Trophoblast cell (in vitro differentiated cells and primary cell): ENCODE measurements at places on chromosomes 12 and 14.
A peak's percentile ranks its signal among the peaks of the same experiment; 100 is the strongest.

DNA sequence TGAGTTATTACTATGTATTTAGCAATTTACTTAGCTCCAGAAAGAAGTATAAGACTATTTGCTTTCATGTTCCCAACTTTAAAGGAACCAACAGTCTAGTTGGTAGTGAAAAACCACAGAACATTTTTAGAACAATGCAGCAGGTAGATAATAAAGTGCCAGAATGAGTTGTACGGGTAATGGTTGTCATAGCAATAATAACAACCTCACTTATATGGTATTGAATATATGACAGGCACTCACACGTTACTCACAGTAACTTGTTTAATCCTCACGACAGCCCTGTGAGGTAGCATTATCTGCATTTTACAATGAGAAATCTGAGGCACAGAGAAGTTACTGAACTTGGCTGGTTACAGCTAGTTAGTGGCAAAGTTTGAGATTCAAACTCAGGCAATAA lies 10.6 kb upstream of the GAPDH start:
- peak; percentile 71 for DNase-seq

GRCh38 chr12:50069539-50069938 lies 12.1 kb downstream of the ASIC1 start:
- DNase-seq, result no peak

- DNase-seq, result peak; percentile 36
Measured at GRCh38 chr14:102779574-102780315, 2.5 kb downstream of the TRAF3 start.

- DNase-seq, result no peak
Measured at GRCh38 chr12:44999355-44999754, 51.5 kb downstream of the DBX2 start.

- DNase-seq, result no peak
Measured at GRCh38 chr12:53860426-53861345, 77.9 kb upstream of the HOXC13 start.

DNA sequence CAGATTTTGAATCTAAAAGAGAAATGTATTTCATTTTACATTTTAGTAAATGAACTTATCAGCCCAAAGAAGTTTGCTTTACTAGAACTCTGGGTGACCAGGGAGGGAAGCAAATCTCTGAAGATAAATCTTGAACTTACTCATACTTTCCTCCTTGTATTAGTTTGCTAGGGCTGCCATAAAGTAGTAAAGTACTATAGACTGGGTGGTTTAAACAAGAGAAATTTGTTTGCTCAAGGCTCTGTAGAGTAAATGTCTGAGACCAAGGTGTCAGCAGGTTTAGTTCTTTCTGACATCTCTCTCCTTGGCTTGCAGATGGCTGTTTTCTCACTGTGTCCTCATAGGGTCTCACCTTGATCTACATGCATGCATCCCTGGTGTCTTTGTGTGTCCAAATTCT lies 926.0 kb downstream of the DIO2 start:
- DNase-seq, result no peak

DNA sequence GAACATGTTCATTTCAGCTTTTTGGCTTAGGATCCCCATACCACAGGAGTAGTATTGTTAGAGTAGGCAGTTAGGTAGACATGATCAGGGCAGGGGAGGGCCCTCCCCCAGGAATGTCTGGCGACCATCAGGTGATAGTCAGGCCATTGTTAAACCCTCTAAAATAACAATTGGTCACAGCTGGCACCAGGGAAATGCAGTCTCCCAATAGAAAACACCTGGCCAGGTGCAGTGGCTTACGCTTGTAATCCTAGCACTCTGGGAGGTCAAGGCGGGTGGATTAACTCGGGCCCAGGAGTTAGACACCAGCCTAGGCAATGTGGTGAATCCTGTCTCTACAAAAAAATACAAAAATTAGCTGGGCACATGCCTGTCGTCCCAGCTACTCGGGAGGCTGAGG lies 187.1 kb downstream of the MON2 start:
- no peak for DNase-seq

DNA sequence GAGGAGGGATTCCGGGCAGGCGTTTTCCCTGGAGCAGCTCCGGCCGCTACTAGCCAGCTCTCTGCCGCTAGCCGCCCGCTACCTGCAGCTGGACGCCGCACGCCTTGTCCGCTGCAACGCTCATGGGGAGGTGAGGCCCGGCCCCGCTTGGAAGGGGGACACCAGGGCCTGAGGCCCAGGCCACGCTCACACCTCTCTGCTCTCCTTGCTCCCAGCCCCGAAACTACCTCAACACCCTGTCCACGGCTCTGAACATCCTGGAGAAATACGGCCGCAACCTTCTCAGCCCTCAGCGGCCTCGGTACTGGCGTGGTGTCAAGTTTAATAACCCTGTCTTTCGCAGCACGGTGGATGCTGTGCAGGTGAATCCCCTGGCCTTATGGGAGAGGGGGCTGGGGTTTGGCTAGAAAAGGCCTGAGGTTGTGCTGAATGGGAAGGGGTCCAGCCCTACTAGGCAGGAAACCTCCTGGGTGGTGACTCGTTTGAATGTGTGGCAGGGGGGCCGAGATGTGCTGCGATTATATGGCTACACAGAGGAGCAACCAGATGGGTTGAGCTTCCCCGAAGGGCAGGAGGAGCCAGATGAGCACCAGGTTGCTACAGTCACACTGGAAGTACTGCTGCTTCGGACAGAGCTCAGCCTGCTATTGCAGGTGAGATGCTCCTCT lies 597 bp downstream of the RNF31 start:
- DNase-seq, result no peak

DNA sequence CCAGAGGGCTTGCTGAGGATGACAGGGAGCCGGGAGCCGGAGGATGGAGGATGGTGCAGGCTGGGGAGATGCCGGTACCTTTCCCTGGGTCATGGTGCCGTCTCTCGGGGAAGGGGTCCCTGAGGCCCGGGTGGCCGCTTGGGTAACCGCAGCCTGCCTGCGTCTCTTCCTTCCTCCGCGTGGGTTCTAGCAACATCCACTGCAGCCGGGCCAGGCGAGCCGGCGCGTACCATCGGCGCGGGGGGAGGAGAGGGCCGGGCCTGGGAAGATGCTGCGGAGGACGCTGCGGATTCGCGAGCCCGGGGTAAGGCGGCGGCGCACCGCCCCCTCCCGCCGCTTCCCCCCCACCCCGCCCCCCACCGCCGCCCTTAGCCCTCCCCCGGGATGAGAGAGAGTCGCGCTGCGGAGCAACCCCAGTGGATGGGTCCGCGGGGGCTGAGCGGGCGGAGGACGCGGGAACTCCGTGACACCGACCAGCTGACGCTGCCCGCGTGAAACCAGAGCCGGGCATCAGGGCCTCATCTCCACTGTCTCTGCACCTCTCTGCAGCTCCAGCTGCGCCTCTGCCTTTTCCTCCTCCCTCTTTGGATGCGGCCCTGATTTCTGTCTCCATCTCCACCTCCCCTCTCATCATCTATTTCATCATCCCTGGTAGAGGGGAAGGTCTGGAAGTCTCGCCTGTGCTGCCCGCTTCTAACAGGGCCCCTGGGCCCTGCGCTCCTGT lies at the start of gene FAIM2:
Gene FAIM2, minus strand, starts transcription at position 201 of the 724 bp plus-strand sequence. Its CDS starts 108 bp downstream, at position 93.
- DNase-seq, result no peak

GRCh38 chr14:88707088-88707487 lies 85.7 kb downstream of the EML5 start:
- no peak for DNase-seq

DNA sequence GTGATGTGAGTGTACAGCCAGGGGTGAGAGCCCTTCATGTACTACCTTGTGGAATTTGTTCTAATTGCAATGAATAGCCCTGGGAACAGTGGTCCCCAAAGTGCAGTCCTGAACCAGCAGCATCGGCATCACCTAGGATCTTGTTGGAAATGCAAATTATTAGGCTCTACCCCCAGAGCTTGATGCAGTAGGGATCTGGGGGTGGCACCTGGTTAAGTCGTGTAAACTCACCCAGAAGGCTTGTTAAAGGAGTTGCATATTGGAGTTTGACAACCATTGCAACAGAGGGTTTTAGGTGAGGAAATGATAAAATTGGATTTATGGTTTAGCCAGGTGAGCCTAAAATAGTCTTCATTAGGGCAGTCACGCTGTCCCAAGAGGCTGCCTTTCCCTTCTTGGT lies 73.2 kb downstream of the PLEKHG3 start:
- DNase-seq, result no peak

DNA sequence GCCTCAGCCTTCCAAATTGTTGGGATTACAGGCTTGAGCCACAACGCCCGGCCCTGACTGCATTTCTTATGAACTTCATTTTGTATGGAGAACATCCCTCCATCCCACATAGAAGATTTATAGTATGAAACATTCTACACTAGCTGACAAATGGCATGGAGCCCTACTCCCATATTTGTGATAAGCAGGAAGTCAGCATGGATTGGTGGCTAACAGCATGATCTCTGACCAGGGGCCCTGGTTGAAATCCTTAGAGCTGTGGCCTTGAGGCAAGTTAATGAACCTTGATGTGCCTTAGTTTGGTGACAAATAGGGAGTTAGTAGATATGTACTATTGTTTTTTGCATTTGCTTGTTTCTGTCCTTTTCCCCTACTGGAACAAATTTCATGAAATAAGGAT lies 12.3 kb downstream of the IFI27L1 start:
- no peak for DNase-seq

- no peak for DNase-seq
Measured at GRCh38 chr12:25994901-25995625, 36.6 kb downstream of the RASSF8 start.

GRCh38 chr12:79954037-79954610 lies 19.2 kb upstream of the PPP1R12A start:
- no peak for DNase-seq

- no peak for DNase-seq
Measured at GRCh38 chr12:39490500-39491282, 47.8 kb upstream of the KIF21A start.

GRCh38 chr12:105218434-105218833 lies 17.5 kb downstream of the APPL2 start:
- no peak for DNase-seq

- DNase-seq, result no peak
Measured at GRCh38 chr12:131135311-131135785, 181.6 kb downstream of the ADGRD1 start.

GRCh38 chr12:14416658-14417057 lies 51.2 kb downstream of the ATF7IP start:
- DNase-seq, result peak; percentile 27

- no peak for DNase-seq
Measured at GRCh38 chr14:102066041-102066451, 20.8 kb downstream of the HSP90AA1 start.

DNA sequence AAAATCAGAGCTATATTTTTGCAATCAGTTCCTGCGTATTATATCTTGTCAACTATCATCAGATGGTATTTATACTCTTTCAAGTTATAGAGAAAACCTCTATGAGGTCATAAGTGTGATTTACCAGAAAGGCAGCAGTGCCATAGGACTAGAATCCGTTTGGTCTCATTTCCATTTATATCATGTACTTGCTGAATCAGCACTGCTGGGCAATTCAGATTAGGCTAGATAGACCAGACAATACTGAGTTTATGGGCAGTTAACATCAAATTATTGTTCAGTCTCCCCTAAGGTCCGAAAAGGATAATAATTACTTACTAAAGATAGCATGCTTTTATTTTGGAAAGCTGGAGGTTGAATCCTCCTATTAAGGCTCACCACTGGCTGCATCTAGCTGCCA lies 6.8 kb upstream of the KERA start:
- DNase-seq, result no peak

DNA sequence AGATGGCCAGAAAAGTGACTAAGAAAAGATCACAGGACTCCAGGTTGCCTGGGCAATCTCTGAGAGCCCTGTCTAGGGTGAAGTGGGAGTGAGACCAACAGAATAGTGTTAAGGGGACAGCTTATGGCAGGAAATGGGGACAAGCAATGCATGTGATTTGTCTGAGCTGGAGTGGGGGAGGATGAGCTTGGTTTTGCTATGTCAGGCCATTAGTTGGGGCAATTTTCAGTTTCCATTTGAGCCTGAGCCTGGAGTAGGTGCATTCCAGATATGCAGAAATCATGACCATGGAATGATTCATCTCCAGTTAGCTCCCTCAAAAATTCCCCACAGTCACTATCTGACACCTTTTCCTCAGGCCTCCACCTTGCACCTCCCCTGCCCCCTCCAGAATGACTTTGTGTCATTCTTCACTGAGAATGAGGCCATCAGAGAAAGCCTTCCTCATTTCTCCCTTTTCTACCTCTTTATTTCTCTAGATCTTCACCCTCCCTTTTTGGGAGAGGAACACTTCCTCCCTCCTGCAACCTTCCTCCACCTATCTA lies 150.9 kb upstream of the PLEKHG7 start:
- peak; percentile 40 for DNase-seq
